ENCODE measurements at places on chromosomes 6 and 20.

DNA sequence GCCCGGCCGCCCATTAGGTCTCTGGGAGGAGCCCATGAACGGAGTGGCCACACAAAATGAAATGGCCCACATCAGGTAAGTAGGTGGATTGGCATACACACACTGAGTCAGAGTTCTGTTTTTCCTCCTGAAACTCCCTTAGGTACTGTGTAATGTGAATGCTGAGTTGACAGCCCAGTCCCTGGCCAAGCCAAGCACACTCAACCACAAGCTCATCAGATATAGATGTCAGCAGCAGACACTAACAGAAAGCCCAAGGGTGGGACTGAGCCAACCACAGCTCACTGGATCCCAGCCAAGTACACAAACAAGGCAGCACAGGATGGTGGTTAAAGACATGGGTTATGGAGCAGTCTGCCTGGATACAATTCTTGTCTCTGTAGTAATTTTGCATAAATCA is 403.4 kb downstream of the GJA1 start:
- no peak for DNase-seq

GRCh38 chr20:41696428-41696827 is 78.3 kb upstream of the CHD6 start:
- DNase-seq = no peak

- DNase-seq = no peak
These were observed 115.4 kb downstream of the ISM1 start for GRCh38 chr20:13336308-13337089.

GRCh38 chr6:137646484-137646883 is 152.3 kb upstream of the OLIG3 start:
- no peak for DNase-seq

GRCh38 chr20:45772693-45773092 is 19.0 kb downstream of the WFDC3 start:
- no peak for DNase-seq

DNA sequence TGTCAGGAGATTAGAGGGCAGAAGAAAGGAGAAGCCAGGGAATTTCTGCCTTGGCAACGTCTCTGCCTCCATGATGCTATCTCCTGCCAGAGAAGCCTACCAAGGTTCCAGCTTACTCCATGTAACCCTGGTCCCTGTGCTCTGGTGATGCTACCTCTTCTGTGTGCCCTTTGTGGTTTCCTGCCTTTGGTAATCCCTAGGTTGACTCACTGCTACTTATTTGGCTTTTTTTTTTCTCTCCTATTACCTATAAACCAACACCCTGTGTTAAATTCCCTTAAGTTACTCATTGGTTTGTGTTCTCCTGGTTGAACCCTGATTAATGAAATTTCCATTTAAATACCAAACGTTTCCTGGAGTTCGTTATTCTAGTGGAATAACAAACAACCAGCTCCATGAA is 527.8 kb upstream of the FLRT3 start:
- DNase-seq = no peak

DNA sequence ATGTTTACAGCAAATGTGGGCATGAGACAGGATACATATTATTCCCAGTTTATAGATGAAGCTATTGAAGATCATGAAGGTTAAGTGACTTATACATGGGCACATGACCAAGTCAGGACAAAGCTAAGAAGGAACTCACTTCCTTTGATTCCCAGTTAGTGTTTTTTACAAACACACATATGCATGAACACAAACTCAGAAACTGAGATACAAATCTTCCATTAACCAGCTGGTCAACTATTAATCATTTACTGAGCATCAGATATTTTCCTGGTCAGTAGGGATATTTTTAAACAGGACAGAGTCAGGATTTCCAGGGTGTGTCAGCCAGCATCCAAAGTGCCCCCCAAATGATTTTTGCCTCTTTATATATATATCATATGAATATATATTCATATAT is 222.2 kb downstream of the OGFRL1 start:
- DNase-seq = no peak

DNA sequence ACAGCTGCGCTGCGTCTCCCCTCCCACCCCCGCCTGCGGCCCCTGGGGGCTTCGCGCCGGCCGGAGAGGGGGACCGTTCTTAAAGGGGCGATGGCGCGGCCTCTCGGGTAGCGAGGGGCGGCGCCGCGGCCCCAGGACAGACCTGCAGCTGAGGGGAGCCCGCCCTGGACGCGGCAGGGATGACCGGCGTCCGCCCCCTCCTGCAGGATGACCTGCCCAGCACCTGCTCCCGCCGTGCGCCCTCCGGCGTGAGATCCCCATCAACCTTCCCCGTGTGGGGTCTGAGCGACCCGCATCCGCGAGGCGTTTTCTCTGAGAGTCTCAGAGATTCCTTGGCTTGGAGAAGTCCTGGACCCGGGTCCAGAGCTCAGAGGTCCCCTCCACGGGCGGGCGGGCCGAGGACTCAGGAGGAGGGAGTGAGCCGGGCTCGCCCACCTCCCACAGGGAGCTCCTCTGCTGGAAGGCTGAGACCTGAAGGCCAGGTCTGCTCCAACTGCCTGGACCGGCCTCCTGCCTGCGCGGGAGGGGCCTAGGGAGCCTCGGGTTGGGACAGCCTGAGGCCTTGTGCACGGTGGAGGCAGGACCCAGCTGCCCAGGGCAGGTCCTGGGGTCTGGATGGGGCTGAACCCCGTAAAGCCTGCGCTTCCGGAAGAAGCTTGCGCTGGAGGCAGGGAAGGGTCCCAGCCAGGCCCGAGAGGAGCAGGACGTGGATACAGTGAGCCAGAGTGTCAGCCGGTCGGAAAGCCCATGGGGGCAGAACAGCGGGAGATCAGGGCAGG is 532 bp upstream of the NKAIN4 start:
- DNase-seq = no peak

- no peak for DNase-seq
These were observed 580.3 kb upstream of the GJE1 start for GRCh38 chr6:141552463-141552862.

All from SK-N-SH (cell line).